ENCODE measurements at places on chromosomes 3 and 15.

- no peak for DNase-seq
These were observed 31.2 kb downstream of the SPATA12 start for GRCh38 chr3:57091521-57092273.

DNA sequence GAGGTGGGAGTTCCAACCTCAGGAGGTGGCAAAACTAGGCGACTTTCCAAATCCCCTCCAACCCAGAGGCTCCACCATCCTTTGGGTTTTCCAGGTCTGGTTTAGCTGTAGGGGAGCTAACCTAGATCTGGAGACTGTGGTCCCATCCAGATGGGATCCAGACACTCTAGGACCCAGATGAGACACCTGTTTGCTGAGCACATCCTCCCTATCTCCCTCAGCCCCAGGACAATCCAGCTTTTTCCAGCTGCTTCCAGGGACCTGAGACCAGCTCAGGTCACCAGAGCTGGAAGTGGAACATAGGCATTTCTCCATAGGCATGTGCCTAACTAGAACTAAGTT lies 18.2 kb downstream of the CRTAP start:
- no peak for DNase-seq

DNA sequence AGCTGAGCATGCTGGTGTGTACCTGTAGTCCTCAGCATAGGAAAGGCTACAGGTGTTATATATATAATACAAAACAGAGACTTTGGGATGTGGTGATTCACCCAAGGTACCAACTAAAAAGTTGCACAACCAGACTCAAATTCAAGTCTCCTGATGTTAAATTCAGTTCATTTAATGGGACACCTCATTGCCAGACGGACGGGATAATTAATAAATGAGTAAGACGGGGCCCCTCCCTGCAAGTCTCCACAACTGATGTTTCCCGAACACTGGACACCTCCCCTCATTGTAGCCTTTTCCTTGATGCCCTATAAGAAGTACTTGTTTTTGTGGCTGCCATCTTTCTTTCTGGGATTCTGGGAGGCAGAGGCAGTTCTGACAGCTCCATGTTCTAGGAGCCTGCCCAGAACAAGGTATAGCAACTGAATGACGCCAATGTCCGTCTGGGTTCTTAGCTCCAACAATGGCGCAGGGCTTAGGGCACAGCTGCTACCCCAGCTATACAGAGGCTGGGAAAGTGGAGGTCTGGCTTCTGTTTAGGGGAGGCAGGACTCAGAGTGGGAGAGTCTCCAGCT lies 50.7 kb downstream of the CDC25A start:
- DNase-seq = no peak

DNA sequence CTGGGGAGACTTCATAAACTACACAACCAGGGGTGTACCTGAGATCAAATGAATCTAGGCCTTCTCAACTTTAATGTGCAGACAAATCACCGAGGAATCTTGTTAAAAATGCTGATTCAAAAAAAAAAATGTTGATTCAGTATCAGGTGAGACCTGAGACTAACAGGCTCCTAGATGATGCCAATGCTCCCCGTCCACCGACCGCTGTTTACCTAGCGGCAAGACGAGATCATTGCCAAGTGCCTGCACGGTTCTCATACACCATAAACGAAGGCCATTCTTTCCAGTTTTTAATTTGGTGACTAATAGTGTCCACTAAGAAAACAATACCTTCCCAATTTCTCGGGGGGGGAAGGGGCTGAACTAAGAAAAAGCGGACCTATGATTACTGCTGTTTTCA lies 2.5 kb upstream of the FSIP1 start:
- no peak for DNase-seq

DNA sequence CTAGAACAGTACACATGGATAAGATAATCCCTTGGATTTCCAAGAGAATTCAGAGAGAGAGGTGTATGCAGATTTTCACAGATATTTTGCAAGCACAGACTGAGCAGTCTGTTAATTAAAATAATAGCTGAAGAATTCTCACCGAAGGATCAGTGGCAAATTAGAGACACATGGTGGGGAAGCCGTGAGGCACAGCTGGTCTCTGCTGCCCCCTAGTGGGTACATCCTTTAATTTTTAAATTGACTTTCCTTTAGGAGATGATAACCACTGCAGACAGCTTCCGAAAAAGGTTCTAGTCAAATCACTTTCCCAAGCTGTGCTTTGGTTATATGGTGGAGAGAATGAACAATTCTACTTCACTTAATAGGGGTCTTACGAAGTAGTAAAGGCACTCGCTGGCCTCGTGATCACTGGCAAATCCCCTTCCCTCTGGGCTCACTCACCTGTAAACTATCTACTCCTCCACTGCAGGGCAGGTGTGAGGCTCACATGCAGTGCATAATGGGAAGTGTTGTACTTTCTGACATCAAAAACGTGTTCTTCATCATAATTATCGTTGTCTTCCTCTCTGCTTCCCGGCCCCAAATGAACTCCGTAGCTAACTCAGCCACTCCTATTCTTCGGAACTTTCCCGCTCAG lies 19.5 kb downstream of the MESD start:
- peak; percentile 31 for DNase-seq

- DNase-seq = no peak
These were observed 2.7 kb downstream of the ANKRD28 start for GRCh38 chr3:15794842-15795650.

DNA sequence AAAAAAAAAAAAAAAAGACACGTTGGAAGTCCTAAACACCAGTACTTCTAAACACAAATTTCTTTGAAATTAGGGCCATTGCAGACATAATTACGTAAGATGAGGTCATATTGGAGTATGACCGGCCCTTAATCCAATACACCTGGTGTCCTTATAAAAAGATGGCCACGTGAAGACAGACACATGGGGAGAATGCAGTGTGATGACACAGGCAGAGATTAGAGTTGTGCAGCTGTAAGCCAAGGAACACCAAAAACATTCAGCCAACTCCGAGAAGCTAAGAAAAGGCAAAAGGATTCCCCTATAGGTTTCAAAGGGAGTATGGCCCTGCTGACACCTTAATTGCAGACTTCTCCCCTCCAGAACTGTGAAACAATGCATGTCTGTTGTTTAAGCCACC lies 379.0 kb upstream of the PDZRN3 start:
- DNase-seq = no peak

GRCh38 chr15:83283138-83283812 lies 1.2 kb downstream of the BNC1 start:
- DNase-seq = no peak

GRCh38 chr15:68435966-68436365 lies 4.0 kb upstream of the ITGA11 start:
- no peak for DNase-seq

DNA sequence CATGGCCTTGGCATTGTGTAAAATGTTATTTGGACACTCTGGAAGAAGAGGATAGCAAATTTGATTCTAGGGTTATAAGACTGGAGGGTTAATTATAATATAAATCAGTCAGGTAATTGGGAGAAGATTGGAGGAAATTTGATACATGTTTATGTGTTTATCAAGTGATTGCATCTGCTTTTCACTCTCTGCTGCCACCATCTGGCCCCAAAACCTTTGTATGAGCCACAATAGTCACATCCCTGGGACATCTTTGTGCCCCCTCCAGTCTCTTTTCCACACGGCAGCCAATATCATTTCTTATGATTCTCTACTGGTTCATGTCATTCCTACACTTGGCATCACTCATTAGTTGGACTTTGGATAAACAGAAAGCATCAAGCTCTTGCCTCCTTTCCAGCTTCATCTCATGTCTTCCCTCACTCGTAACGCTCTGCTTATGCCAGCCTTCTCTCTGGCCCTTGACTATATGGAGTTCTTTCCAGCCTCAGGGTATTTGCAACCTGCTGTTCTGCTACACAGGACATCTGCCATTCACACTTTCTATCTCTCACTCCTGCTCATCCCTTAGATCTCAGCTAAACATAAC lies 602.3 kb upstream of the SUCLG2 start:
- peak; percentile 0 for DNase-seq

GRCh38 chr3:187920913-187921312 lies 175.6 kb upstream of the BCL6 start:
- no peak for DNase-seq

GRCh38 chr3:179181021-179181472 lies 32.9 kb downstream of the PIK3CA start:
- DNase-seq = no peak

DNA sequence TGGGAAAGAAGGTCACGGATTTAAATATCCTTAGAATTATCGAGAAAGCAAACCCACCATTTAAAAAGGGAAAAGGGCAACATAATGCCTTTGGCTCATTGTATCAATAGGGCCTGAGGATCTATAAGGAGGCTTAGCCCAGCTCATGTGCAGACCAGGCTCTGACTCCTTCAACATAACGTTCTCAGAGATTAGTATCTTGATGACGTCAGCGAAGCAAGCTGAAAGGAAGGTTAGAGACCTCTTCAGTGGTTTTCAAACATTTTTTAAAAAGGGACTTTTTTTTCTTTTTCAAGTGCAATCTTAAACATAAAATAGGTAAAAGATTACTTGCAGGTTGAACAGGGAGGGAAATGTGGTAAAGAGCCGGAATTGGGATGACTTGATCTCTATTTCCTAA lies 463.9 kb upstream of the ADAMTS9 start:
- no peak for DNase-seq

DNA sequence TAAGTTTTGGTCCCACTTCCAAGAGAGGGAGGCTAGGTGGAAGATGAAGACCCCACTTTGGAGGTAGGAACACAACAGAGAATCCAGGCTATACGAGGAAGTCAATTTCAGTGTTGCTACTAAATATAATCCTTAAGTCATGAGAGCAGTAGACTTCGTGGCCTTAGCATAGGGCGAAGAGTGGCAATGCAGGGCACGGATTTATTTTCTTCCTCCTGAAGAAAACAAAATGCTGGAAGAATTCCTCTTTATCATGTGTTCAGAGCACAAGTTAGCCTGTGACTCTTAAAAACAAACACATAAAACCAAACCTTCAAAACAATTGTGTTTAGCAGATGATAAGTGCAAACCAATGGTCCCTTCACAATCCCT lies 19.4 kb downstream of the BCL2L10 start:
- no peak for DNase-seq

- no peak for DNase-seq
These were observed 324.0 kb downstream of the UACA start for GRCh38 chr15:70439304-70439877.

DNA sequence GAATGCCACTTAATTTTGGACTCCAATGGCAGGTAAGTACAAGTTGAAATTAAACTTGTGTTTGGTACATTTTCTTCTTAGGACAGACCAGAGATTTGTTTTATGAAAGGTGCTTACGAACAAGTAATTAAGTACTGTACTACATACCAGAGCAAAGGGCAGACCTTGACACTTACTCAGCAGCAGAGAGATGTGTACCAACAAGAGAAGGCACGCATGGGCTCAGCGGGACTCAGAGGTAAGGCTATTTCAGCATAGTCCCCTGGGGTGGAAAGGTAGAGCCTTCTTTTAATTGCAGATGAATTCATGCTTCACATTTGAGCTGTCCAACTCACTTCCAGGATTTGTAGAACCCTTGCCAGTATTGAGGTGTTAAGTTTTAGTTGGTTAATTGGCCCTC lies 51.4 kb downstream of the ASTE1 start:
- no peak for DNase-seq

Measured in stimulated activated naive CD4-positive, alpha-beta T cell treated with Interleukin-2 at 50 U/mL for 16 hours (primary cell).